Astrocyte (in vitro differentiated cells and primary cell): ENCODE measurements at places on chromosomes 7 and 10. TPM values are rescaled to one million over a fixed set of nuclear protein-coding genes. Genes with fewer than 3 reads are reported as not detected.
A peak's percentile ranks its signal among the peaks of the same experiment; 100 is the strongest.

DNA sequence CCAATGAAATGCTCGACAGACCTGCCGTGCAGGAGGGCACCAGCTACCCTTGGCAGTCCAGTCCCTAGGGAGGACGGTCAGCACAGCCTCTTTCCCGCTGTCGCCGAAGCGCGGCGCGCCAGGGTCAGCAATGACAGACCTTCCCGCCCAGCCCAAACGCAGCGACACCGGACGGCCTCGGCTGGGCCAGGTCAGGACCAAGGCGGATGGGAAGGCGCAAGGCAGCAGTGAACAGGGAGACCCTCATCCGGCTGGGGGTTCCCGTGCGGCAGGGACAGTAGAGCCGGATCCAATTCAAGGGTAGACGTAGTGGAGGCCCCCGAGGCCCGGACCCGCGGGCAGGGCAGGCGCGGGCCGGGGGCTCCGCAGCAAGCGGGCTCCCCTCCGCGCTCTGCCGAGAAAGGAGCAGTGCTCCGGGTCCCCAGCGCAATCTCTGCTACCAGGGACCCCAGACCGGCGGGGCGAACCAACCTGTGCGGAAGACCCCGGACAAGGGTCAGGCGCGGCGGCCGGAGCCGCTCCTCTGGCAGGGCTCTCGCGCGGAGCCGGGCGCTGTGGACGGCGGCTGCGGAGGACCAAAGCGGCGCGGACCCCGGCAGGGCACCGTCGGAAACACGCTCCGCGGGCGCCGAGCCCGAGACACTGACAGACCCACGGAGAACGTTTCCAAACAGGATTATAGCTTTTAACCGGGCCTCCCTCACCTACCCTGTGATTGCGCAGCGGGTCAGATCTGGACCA lies at the start of gene SEC31B:
Gene SEC31B (minus strand): TSS at position 551 of the 741 bp plus-strand sequence. CDS start 2,909 bp downstream, outside the sequence.
- DNase-seq = no peak

GRCh38 chr10:5534051-5534821 lies 9.5 kb downstream of the CALML3 start:
- no peak for DNase-seq

DNA sequence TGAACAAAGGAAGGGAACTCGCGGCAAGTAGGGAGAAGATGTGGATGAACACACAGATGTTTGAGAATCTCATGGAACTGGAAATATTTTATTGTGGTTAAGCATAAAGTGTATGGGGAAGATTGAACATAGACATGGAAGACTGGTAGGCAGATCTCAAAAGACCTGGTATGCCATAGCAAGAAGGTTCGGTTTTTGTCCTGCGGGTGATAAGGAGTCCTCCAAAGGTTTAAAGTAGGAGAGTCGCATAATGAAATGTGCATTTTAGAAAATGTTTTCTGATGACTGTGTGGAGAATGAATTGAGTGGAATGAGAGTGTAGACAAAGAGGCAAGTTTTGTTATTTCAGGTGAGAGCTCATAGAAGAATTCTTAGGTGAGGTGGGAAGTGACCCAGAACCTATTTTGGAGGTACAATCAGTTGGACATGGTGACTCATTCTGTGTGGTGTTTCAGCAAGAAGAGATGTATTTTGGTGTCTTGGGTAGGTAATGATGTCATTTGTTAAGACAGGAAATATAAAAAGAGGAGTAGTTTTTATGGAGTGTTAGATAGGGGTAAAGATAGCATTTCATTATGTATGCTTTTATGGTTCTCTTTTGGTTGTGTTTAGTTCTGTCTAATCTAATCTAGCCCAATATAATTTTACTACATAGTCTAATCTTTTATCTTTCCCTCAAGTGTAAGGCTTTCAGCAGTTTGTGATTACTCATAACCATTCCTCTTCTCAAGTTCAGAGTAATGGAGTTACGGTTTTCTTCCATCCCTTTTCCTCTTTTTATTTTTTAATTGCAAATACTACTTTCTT lies 239.2 kb downstream of the EXOC4 start:
- peak; percentile 72 for DNase-seq

DNA sequence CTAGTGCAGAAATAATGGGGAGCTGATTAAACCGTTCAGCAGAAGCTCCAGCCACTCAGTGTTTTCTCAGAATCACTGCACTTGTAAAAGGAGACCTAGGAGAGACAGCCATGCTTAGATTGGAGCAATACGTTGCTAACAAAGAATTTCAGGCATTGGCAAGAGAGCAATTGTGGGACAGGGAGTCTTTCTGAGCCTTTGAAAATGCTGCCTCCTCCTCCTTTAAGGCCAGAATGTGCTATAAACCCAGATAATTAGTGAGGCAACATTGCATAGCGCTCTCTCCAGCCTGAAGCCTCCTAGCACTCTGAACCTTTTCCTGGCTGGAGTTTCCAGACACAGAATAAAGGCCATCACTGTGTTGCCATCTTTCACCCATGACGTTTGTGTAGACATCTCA lies 18.5 kb upstream of the PTPRN2 start:
- DNase-seq = peak; percentile 39

GRCh38 chr10:9608602-9609001 lies 1409.1 kb upstream of the CELF2 start:
- peak; percentile 4 for DNase-seq

DNA sequence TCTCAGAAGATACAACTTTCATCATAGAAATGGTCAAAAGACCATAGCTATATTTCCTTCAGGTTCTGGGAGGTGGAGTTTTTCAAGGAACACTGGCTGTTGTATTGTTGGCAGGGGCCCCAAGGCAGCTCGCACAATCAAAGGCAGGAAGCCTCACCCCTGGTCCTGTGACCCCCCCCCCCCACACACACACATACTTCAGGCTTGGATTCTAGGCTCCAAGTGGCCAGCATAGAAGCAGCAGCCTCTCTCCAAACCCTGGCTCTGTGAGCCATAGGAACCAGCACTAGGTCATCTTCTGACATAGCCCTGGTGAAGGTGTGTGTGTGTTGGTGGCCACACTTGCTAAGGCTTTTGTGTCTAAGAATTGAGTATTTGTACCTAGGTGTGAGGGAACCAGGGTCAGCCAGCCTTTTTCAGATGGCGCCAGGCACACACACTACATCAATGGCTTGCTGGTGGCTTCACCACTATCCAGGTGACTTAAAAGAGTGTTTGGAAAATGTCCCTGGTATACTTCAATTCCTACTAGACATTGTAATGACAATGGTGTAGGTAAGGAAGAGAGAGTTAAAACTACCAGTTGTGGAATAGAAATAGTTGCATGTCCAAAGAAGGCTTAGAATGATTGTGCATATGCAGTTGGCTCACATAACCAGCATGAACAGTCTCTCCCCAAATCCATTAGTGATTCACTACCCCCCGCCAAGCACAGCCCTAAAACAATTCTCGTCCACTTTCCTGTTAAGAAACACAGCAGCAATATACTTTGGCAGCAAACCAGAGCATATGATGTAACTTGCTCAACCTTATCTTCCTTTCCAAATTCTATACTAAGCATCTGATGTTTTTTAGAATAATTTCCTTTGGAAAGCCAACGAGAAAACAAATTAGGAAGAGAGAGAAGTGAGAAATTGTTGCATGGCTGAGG lies 91.3 kb downstream of the AVL9 start:
- peak; percentile 94 for DNase-seq

DNA sequence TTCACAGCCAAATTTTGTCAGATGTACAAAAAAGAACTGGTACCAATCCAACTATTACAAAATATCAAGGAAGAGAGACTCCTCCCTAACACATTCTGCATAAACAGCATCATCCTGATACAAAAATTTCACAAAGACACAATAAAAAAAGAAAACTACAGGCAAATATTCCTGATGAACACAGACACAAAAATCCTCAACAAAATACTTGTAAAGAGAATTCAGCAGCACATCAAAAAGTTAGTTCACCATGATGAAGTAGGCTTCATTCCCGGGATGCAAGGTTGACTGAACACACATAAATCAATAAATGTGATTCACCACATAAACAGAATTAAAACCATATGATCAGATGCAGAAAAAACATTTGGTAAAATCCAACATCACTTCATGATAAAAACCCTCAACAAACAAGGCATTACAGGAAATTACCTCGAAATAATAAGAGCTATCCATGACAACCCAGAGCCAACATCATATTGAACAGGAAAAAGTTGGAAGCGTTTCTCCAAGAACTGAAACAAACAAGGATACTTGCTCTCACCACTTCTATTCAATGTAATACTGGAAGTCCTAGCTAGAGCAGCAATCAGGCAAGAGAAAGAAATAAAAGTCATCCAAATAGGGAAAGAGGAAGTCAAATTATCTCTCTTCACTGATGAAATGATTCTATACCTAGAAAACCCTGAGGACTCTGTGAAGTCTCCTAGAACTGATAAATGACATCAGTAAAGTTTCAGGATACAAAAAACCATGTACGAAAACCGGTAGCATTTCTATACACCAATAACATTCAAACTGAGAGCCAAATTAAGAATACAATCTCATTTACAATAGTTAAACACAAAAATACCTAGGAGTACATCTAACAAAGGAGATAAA lies 223.1 kb downstream of the REEP3 start:
- DNase-seq = peak; percentile 62

- DNase-seq = no peak
Observed at GRCh38 chr10:28300027-28300426, 2.8 kb downstream of the MPP7 start.

- DNase-seq = peak; percentile 71
Observed at GRCh38 chr10:76306856-76307255, 875.4 kb downstream of the LRMDA start.

RSPH10B gene
- total RNA-seq = 0.12 TPM in 1 of 2 replicates, not detected in the other

SFRP4 gene
- total RNA-seq = 0.19 and 0.39 TPM in 2 replicates

NAT16 gene
- 0.16 TPM in 1 of 2 replicates, not detected in the other for total RNA-seq

MSS51 gene
- total RNA-seq = 0.87 and 1.1 TPM in 2 replicates
